ENCODE measurements at places on chromosomes 3 and 15.

GRCh38 chr3:65503776-65504175, 534.9 kb downstream of the MAGI1 start:
- DNase-seq = no peak

GRCh38 chr3:183392186-183393034, 36.0 kb downstream of the MCF2L2 start:
- no peak for DNase-seq

GRCh38 chr3:196340466-196340865, 2.3 kb upstream of the TM4SF19 start:
- DNase-seq = no peak

GRCh38 chr15:74543583-74543982, 2.6 kb downstream of the ARID3B start:
- no peak for DNase-seq

- DNase-seq = no peak
Observed at GRCh38 chr15:67750371-67750770, 74.9 kb upstream of the SKOR1 start.

- peak; percentile 57 for DNase-seq
Observed at GRCh38 chr3:149464542-149465328, 9.8 kb upstream of the TM4SF4 start.

DNA sequence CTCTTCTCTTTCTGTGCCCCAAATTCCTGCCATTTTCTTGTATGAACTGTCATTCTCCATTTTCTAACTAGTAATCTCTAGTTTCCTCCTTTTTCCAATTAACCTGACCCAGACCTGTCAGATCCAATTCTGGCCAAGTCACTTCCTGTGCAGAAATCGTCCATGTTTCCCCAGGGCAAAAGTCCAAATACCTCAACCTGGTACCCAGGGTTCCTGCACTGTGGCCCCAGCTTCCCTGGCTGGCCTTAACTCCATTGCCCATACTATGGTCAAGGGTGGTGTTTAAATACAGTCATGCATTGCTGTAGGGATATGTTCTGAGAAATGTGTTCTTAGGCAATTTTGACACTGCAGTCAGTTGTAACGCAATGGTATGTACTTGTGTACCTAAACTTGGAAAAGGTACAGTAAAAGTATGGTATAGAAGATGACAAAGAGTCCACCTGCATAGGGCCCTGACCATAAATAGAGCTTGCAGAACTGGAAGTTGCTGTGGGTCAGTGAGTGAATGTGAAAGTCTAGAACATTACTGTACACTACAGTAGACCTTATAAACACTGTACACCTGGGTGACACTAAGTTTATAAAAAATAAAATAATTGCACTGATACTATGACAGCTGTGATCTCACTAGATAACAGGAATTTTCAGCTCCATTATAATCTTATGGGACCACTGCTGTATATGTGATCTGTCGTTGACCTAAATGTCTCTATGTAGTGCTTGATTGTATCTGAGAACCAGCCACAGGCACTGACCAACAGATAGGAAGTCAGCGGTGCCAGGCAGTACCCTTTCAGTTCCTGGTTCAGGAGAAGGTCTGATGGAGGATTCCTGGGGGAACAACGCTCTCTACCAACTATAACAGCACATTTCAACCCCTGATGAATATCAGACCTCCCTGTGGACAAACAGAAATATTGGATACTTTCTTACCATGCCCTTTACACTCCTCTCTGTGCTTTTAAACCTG, 336.1 kb upstream of the PROK2 start:
- DNase-seq = no peak

GRCh38 chr3:139476348-139476747, at the start of gene RBP2:
Gene RBP2, minus strand, starts transcription at chr3:139476516. Its CDS starts 57 bp downstream, at chr3:139476459.
- DNase-seq = no peak

DNA sequence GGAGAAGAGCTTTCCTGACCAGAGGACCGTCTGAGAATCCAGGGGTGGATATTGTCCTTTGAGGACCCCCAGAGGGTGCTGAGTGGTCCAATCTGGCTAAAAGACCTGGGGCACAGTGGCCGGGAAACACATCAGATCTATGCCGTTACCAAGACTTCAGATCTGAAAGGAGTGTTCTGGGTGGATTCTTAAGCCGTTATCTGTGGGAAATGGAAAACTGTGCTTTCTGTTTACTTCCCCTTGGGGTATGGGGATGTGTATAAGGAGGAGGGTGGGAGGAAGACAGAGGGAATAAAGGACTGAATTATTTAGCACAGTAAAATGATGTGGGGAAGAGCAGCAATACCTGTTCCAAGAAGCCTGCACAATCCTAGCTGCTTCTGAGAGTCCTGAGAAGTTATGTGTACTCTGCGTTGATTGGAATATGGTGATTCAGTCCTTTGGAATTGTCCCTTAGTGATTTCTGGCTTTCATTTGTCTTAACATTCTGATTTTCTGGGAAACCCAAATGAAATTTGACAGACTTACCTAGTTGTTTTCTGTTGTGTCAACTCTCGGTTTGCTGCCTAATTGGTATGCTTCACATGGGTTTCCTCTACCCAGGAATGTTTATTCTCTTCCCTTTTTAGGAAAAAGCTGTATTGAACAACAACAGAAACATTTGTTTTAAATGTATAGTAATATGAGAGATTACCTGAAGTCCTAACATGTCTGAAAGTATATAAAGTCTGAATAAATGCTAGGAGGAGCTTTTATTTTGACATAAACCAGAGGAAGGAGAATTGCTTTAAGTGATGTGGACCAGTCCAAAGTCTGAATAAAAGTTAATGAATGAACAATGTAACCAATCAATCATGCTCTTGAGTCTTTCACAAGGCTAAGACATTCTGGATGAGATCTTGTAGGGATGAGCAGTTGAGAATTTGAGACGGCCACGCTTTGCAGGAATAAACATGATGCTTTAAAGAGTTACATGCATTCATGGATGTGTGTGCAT, 427.1 kb upstream of the C2CD4B start:
- peak; percentile 66 for DNase-seq

- peak; percentile 53 for DNase-seq
Observed at GRCh38 chr3:4421121-4421520, 45.9 kb downstream of the SUMF1 start.

- DNase-seq = peak; percentile 68
Observed at GRCh38 chr15:44545913-44546802, 9.2 kb downstream of the EIF3J start.

GRCh38 chr3:32401126-32401525, 9.5 kb downstream of the CMTM7 start:
- DNase-seq = no peak

DNA sequence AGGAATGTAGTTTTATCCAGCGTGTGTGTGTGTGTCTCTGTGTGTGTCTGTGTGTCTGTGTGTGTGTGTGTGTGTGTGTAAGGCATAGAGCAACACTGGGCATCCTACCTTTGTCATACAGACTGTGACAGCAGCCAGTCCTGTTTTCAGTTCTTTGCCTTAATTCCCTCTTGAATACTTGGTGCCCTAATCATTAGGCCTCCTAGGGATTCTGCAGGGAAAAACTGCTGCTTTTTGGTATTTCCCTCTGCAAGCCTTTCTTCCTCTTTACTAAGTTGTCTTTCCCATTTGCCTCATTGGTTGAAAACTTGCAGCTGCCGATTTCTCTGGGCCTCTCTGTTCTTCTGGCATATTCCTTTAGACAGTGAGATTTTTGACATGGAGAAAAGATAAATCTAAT, 9.2 kb downstream of the SLC25A36 start:
- no peak for DNase-seq

- no peak for DNase-seq
Observed at GRCh38 chr3:133475245-133476010, 75.6 kb downstream of the BFSP2 start.

GRCh38 chr15:74614744-74615507, 710 bp upstream of the CLK3 start:
- DNase-seq = peak; percentile 82

GRCh38 chr3:157182879-157183278, 22.9 kb upstream of the CCNL1 start:
- DNase-seq = no peak

DNA sequence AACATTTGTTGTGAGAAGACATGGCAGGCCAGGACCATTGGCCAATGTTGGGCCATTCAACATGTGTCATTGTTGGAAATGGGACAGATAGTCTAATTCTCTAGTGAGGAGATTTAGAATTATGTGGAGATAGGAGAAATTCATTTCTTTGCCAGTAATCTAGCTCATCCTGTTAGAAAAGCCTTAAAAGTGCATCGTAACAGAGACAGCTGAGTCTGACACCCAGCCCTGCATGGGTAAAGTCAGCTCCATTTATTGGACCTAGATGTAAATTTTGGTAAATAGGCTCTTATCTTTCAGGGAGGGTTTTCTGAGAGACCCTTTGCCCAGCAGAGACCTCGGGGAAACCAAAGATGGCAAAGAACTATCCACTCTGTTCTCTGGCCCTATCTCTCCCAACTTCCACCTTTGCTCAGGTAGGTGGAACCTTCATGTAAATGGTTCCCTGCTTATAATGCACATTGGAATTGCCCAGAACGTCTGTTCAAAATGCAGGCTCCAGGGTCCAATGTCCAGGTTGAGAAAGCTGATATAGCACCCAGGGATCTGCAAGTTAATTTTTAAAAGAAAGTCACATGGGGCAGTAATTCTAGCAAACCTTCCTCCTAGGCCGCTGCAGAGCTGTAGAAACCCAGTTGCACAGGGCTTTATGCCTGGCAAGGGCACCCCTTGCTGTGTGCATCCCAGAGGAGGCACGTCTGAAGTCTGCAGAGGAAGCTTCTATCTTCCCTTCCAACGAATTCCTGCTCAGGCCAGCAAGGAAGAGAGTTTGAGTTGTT, 365.9 kb upstream of the PROK2 start:
- DNase-seq = no peak

GRCh38 chr15:48798319-48798718, 12.6 kb downstream of the CEP152 start:
- DNase-seq = no peak

GRCh38 chr3:55673764-55674163, 186.7 kb upstream of the WNT5A start:
- no peak for DNase-seq

DNA sequence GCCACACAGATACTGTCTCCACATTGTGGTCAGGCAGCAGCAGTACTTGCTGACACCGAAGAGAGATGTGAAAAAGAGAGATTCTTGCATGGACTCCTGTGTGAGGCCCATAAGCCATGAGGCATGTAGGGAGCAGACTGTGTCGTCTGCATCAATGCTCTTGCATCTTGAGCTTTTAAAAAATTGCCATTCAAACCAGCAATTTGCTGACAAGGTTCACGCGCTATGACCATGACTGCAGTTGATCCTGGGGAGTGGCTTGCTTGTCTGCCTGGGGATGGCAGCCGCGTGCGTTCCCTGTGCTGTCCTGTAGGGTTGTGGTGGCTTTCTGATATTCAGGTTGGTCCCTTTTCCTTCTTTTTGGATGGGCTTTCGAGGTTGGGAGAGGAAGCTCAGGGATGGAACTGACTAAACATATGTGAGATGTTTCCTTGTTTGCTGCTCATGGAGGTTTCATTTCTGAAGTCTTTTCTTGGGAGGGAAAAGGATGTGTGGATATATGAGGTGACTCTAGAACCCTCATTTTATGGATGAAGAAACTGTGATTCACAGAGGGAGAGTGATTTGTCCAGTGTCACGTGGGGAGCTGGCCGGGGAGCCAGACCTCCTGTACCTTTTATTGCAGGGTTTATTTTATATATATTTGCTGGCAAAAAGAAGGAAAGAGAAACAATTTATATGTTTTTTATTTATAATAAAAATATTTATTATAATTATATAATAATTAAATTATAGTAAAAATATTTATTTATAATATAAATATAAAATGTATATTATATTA, 48.6 kb downstream of the LPP start:
- no peak for DNase-seq

Data from fibroblast of skin of back (primary cell).